ENCODE measurements at places on chromosomes 1 and 21.

DNA sequence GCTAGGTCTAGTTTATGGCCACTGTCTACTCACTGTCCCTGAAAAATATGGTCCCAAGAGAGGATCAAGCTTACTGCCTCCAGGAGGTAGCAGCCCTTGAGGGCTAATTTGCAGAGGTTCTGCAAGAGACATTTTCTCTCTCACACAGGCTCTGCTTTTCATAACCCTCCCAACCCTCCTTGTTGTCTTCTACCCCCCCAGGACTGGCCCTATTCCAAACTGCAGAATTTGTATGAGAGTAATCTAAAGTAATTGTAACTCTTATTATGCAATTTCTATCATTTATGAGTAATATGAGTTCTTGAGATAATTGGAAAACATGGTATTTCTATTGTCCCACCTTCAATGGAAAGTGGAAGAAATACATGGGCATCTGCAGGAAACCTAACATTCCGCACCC, 70.4 kb upstream of the CD55 start:
- no peak for DNase-seq

DNA sequence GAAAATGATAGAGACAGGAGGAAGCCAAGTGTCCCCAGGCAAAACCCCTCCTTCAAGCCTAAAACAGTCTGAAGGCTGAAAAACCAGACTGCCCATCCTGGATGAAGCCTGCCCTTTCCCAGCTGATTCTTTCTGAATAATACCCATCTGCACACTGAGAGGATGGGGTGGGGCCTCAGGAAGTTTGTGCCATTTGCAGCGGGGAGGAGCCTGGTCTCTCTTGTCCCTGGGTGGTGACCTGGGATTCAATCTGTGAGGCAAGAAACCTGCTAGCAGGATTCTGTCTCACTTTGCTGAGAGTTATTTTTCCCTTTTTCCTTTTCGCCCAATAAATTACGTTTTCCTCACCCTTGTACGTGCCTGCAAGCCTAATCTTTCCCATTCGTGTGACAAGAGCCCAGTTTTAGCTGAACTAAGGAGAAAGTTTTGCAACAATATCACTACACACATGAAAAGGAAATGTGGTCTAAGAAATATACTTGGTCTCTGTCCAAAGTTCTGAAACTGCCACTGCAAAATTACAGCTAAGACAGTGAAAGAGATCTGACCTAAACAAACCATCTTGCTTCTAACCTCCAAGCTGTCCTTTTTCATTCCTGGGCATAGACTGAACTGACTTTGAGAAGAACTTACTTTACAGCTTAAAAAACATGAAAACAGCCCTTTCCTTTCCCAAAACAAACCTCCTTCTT, 105.0 kb downstream of the COP1 start:
- no peak for DNase-seq

- no peak for DNase-seq
Observed at GRCh38 chr1:207172885-207173284, 68.9 kb downstream of the C4BPA start.

DNA sequence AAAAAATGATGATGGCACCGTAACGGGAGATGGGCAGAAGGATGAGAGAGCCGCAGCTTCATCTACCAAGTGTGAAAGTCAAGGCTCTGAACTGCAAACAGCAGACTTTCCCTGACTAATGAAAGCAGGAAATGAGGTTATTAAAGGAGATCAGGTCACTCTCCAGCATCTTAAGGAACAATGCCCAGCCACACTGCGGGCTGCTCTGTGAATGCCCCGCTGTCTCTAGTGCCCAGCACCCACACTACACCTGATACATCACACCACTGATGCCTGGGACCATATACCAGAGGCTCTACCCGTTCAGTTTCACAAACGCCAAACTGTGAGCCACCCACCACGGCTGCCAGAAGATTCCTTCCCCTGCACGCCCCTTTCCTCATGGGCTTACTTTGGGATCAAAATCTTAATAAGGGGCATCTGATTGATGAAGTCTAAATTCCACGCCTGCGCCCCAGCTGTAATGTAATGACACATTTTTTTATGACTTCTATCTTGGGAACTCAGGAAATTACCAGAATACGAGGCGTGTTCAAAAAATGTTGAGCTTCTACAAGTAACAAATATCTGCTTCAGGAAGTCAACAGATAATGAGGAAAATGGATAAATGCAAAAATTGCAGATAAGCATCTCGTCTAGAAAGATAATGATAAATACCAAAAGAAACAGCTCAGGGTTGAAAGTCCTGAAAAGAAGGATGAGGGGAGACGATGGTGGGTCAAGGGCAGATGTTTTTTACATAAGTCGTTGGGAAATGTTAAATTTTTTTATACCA, 72.0 kb downstream of the MIS18A start:
- no peak for DNase-seq

- DNase-seq, result no peak
Observed at GRCh38 chr1:16093611-16094010, 20.2 kb upstream of the FAM131C start.

DNA sequence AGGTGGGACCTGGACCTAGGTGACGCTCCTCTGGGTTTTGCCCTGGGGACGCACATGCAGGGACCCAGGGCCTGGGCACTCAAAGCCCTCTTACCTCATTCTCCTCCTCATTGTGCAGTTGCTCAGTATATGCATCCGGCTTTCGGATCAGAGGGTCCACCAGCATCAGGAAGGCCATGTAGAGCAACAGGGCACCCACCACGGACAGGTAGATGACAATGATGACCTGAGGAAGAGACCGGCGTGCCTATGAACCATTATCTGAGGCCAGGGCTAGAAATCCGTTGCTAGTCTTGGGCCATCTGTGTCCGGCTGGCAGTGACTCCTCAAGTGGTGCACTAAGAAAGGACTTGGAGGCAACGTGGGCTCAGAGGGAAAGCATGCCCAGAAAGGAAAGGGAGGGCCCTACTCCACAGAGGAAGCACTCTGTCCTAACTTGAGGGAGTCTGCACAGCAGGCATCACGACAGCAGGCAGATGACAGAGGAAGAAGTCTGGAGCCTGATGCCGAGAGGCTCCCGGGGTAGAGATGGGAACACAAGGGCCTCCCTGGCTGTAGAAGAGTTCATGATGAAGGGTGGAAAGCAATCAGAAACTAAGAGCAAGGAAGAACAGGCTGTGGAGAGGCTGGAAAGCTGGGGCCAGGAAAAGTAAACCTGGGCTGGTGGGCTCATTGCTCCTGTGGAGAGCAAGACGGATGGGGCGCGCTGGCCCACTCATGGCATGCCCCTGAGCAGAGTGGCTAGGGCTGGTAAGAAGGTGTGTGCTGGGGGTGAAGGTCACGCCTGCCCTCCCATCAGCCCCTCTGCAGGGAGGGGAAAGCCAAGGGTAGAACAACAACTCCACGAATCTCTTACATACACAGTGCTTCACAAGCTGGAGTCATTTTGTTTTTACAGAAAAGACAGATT, 10.3 kb downstream of the TMEM9 start:
- DNase-seq, result no peak

- DNase-seq, result no peak
Observed at GRCh38 chr21:41877901-41878830, 978 bp downstream of the PRDM15 start.

DNA sequence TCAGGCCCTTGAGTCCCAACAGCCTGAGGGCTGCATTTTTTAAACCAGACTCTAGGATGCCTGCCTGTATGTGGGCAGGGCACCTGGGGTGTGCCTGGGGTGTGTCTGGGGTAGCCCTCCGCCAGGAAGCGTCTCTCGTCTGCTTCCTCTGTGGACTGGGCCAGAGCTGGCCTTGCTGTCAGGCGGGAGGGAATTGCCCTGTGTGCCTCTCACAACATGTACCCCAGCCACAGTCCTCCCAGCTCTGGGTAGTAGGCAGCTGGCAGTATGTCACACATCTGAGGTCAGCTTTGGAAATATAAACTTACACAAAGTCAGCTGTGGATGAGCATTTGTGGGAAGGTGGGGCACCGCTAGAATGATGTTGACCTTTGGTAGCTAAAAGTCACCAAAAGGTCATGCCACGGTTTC, 13.0 kb downstream of the TRAF5 start:
- no peak for DNase-seq

DNA sequence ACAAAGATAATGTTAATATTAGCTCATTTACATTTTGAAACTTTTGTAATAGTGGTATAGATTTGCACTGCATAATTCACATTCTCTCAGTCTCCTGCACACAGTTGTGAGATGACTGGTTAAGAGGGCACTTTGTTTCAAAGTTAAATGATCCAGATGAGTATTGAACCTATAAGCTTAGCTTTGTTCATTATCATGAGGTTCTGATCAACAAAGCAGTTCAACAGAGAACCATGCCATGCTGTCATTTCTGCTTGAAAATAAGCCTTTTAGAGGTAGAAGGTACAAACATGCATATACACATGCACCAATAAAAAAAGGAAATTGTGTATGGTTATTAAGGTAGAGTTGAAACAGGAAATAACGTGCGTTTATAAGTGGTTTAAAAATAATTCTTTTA, 4.8 kb downstream of the RAP1A start:
- DNase-seq, result no peak

- no peak for DNase-seq
Observed at GRCh38 chr1:221180704-221181368, 301.6 kb downstream of the HLX start.

GRCh38 chr1:55301912-55302311, 86.7 kb upstream of the USP24 start:
- DNase-seq, result no peak

DNA sequence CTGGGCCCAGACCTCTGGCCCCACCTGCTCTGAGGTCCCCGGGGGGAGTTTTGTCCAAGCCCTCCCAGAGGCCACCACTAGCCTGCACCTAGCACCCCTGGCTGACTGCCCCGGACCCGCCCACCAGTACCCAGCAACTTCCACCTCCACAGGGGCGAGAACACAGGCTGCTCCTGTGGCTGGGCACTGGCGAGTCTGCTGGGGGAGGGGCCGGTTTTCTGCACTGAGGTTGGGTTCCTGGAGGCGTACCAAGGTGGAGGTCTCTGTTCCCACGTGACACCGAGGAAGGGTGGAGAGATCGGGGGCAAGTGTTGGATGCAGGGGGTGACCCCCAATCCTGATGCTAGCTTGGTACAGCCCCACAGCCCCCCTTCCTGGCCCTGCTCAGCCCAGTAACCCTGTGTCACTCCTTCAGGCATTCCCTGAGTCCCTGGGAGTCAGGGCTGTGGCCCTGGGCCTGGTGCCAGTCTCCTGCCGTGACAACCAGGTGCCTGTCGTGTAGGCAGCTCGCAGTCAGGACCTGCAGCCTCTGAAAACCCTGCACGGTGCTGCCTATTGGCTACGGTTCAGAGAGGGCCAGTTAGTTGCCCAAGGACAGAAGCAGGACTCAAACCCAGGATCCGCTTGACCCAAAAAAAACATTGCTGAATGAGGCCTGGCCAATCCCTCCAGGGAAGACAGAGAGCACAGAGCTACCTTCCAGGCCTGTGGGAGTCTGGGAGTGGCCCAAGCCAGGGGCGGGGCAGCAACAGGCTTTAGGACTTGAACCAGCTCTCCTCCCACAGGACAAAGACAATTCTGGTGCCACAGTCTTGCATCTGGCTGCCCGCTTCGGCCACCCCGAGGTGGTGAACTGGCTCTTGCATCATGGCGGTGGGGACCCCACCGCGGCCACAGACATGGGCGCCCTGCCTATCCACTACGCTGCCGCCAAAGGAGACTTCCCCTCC, 3.1 kb downstream of the ESPN start:
- no peak for DNase-seq
